Cortex of kidney (tissue), 1 donor: ENCODE measurements at places on chromosomes 4 and X.

DNA sequence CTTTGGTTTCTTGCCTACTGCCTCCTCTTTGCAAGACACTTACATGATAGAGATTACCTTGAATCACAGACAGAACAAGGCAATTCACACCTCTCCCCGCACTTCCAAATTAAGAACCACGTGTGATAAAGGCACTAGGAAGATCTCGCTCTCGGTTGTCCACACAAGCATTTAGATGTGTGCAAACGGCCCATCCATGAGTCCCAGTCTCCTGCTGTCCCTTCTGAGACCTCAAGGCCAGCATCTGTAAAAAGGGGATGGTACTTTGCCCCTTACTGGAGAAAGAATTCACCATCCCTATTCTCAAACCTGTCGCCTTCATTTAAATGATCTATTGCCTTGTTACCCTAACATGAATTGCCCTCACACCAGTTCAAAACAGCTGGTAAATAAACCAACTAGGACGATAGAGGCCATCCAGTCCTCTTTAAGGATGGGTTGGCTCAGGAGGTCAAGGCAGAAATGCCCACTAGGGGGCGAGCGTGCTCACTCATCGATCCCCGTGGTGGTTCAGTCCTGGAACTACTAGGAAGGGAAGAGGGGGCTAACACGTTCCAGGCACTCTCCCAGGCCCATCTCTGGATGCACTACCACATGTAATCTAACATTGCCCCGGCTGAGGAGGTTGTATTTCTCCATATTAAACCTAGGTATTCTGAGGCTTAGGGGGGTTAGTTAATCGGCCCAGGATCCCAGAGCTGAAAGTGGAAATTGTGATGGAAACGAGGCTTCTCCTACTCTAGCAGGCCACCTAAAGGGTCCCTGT lies 95.8 kb downstream of the DHX15 start:
- no peak for DNase-seq

DNA sequence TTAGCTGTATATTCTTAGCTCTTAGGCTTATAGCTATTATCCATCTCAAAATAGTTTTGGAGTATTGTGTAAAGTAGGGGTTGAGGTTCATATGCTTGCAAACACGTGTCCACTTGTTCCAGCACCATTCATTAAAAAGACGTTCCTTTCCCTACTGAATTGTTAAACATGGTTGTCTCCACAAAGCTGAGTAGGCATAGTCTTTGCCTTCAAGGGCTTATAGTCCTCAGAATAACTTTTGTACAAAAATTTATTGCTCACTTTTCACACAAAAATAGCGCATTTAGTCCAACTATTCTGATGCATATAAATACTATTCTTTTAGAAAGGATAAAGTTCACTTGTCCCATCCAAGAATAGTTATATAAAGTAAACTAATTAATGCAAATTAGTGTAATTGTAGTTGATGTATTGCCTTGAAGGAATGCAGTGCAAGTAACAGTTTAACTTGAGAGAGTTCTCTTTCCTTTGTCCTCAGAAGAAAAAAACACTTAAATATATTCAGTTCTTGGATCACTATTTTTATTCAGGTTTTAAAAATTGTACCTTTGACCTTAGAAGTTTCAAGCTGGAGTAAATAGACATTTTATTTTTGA lies 14.1 kb downstream of the LRIT3 start:
- DNase-seq, result no peak

- no peak for DNase-seq
Measured at GRCh38 chrX:112066813-112067212, 15.8 kb downstream of the TRPC5 start.

DNA sequence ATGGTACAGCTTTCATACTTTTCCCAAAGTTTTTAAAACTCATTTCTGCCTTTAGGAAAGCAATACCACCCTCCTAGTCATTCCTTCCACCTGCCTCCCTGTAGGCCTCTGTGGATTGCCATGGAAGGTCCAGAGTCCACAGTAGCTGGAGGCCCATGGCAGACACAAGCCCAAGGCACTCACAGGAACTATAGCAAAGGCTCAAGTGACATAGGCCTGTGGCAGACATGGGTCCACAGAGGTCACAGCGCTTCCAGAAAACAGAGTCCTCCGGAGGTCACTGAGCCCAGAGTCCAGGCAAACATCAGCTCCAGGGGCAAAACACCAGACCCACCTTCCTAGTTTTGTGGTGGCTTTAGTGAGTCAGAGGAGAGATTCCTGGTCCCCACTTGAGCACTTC lies 147.6 kb upstream of the ATP6AP2 start:
- DNase-seq, result no peak

DNA sequence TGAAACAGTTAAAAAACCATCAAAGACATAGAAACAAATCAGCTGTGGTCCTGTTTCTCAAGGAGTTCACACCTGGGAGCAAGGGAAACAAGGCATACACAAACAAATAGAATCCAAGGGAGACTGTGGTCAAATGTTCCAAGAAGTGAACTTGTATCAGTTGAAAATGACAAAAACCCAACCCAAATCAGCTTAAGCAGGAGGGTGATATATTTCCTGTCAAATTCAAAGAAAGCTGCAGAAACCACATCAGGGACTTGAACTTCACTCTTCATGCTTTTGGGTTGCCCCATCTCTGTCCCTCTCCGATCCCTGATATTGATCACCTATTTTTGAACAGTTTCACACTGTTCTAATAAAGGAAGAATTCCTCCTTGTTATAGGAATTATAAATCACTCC lies 148.6 kb upstream of the FMR1 start:
- DNase-seq, result no peak

GRCh38 chrX:150348365-150348764 lies 14.8 kb upstream of the MAMLD1 start:
- no peak for DNase-seq

DNA sequence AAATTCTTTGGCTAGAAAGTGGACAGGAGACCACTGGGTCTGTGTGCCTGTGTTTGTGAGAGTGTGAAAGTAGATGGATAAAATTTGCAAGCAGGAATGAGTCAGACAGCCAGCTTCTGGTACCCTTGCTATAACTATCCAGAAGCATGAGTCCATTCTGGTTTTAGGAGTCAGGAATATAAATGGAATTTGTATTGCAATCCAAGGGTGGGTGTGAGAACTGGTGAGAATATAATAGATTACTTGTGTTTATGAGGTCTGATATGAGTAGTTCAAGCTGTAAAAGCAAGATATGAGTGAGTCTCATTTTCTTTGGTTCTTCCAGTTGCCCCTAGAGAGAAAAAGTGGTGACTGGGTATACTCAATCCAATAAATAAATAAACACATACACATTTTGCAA lies 212.7 kb upstream of the TAPT1 start:
- no peak for DNase-seq

- no peak for DNase-seq
Measured at GRCh38 chr4:38823766-38824165, 19.2 kb upstream of the TLR1 start.

GRCh38 chrX:12657881-12658280 lies 133.3 kb upstream of the PRPS2 start:
- no peak for DNase-seq

DNA sequence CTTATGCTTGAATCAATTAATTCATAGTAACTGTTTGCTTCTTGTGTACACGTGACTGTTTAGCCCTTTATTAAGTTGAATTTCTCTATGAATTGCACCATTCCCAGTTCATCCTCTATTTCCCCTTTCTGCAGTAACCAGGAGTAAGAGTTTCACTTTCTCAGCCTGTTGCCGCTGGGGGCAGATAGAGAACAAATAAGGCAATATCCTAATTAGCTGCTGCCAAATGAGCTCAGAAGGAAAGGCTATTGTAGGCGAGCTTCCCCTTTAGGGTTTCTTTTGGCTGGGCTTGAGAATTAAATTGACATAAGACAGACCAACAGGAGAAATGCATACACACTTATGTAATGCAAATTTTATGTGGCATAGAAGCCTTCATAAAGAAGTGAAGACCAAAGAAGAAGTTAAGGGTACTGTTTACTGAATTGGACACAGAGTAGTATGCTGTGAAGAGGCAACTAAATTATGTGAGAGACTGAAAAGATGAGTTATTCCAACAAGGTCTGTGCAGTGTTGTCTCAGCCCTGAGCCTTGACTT lies 1594.7 kb downstream of the TECRL start:
- DNase-seq, result no peak

- DNase-seq, result no peak
Measured at GRCh38 chrX:123217728-123218127, 33.6 kb downstream of the GRIA3 start.

DNA sequence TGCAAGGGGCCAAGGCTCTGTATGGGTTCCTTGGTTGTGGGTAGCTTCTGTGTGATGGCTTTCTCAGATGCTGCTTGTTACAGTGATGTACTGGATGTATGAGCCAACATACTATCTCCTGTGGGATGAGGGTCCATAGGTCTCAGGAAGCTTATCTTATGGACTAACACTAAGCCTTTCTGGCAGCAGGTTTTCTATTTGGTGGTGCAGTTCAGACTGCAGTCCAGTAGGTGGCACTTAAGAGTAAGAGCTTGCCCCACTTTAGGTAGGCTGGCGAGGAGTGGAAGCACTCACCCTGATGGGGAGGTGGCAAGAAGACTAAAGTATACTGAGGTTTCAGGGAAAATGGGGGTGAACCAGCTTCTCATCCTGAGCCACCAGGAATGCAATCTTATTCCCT lies 306.7 kb upstream of the MAOA start:
- DNase-seq, result no peak

DNA sequence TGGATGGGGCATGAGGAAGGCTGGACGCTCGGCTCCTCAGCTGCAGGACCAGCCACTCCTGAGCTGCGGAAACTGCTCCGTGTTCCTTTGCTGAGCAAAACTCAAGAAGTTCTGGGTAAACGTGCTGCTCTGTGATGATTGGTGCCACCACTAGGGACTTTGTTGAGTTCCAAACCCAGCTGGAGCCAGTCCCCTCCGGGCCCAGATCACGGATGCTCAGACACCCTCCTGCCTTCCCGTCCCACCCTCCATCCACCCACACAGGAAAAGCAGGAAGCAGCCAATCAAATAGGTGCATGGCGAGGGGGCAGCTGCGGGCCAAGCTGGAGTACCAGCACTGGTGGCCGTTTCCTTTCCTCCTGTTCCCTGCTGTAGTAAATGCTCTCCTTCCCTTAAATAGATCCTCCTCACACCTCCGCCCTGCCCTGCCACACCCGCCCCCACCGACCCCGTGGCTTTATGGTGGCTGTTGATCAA lies 68.0 kb downstream of the ADRA2C start:
- no peak for DNase-seq

DNA sequence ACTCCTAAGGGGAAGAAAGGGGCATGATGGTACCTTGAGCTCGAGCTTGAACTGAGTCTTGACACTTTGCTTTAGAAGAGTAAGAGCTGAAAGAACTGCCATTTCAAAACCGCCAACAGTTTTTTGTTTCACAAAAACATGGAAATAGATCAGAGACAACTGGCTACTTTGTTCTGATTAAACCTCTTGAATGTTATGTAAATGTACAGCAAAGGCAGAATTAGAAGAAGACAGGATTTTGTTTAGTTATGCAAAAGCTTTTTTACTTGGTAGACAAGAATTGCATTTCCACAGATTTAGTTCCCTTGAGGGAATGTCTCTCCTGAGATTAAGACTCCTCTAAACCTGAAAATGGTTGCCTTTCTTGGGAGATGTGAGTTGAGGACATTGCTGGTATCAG lies 33.3 kb upstream of the STPG2 start:
- no peak for DNase-seq
